BE2C (cell line): ENCODE measurements at places on chromosomes 6 and 20.

DNA sequence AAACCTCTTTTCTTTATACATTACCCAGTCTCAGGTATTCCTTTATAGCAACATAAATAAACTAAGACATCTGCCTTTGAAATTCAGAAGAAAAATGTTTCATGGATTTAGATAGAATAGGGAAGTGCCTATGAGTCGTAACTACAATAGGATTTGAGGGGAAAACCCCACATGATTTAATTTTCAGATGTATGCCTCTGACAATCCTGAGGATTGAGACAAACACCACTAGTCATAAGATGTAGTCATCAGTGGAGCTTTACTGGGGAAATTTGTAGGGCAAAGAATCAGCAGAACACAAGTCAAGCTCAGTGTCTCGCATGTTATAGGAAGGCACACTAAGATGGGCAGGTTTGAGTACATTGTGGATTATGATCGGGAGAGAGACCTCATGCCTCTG, 566.4 kb downstream of the BMP2 start:
- no peak for DNase-seq

GRCh38 chr6:38391626-38392579, 247.8 kb downstream of the BTBD9 start:
- no peak for DNase-seq

- DNase-seq: no peak
Measured at GRCh38 chr20:59157961-59158541, 5.6 kb upstream of the ZNF831 start.

GRCh38 chr6:162485464-162485863, 242.1 kb downstream of the PRKN start:
- peak; percentile 31 for DNase-seq

DNA sequence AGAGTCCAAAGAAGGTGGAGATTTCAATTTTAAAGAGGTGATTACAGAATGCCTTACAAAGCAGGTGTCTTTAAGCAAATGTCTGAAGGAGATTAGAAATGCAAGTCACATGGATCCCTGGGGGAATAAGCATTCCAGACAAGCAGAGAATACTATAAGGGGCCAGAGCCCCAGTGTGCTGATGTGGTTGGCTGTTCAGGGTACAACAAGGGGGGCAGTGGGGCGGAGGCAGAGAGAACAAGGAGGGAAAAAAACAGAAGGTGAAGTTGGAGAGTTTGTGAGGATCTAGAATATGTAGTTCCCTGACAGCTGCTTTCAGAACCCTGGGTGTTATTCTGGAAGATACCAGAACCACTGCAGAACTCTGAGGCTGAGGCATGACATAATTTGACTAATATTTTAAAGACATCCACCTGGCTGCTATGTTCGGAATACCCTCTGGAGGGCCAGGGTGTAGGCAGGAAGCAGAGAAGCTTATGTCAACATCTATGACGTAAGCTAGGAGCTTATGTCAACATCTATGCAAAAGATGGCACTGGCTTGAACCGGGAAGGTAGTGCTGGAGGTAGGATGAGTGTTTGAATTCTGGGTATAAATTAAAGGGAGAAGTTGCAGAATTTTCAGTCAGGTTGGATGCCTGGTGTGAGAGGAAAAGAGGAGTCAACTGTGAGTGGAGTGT, 276.3 kb upstream of the AGPAT4 start:
- DNase-seq: no peak

DNA sequence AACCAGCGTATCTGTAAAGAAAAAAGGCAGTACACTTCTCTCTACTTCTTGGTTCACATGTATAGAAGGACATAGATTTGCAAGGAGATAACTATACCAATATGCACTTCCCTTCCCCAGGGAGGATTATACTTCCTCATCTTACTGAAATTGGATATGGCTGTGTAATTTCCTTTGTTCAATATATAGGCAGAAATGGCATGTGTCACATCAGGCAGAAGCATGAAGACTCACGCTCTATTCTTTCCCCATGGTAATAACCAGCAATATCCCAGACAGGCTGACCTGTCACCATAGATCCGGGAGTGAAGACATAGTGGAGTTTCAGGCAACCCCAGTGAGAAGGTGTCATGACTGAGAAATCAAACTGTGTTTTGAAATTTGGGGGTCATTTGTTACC, 518.3 kb downstream of the KIF16B start:
- DNase-seq: no peak

DNA sequence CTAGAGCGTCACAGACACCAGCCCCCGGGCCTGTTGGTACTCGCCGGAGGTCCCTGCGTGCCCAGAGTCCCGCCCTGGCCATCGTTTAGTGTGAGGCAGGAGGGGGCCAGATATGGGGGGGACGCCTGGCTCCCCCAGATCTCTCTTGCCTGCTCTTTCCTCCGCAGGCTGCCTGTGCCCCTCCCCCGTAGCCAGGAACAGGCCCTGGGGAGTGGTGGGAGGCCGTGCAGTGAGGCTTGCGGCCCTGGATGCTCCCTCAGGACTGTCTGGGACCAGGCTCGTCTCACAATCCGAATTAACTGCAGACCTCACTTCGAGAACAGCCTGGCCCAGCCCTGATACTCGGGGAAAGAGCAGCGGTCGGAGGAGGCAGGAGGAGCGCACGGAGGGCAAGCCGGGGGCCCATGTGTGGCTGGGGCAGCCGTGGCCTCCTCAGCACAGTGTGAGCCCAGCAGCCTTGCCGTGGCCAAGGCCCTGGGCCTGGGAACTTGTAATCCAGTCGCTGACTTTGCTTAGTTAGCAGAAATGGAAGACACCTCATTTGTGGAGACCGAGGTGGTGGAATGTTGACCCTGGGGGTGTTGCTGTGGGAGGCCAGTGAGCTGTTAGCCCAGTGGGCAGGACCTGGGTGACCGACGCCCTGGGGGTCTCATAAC, 28.7 kb downstream of the FRMD1 start:
- DNase-seq: no peak

DNA sequence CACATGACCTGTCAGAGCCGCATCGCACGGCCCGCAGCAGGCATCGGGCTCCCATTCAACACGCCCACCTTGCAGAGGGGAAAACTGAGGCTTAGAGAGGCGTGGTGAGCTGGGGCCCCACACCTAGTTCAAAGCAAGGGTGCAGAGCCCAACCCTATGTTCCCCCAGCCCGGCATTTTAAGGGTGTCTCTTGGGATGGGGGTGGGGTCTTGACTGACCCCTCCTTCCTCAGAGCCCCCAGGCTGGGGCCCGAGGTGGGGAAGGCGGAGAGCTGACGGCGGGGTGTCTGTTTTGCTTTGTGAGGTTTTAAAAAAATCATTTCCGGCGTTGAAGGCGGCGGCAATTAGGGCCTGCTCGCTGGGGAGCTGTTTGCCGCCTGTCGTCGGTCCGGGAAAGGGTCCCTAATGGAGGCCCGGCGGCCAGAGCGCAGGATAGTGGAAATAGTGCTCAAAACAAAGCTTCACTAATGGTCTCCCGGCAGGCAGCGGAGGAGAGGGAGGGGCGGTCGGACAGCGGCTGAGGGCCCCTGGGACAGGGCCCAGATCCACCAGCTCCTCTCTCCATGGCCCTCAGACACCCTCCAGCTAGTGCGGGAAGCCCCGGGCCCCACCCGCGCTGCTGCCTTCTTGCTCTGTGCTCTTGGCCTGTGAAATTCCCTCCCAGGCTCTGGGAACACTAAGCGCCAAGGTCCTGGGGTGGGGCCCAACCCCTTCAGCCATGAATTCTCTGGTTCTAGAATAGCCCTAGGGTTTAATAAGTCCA, 11.9 kb downstream of the VSTM2L start:
- DNase-seq: peak; percentile 74

DNA sequence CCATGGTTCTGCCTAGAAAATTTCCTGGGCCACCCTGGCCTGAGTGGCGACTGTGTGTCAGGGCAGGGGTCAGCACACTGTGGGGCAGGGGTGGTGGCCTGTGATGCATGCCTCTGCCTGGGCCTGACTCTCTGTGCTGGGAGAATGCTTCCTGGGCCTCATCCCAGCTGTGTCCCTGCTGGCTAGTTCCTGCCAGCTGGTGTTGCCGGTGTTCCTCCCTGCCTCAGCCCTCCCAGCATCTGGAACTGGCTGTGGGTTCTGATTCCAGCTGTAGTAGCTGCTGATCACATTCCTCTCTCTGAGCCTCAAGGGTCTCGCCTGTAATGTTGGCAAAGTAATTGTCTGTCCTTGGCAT, 101.5 kb downstream of the SYCP2 start:
- no peak for DNase-seq

GRCh38 chr20:35616465-35617396, 1.1 kb downstream of the SPAG4 start:
- peak; percentile 93 for DNase-seq

GRCh38 chr6:148419430-148419829, 76.8 kb downstream of the SASH1 start:
- DNase-seq: no peak

- no peak for DNase-seq
Measured at GRCh38 chr20:14544688-14545087, 207.3 kb upstream of the FLRT3 start.

- no peak for DNase-seq
Measured at GRCh38 chr6:5191222-5191621, 69.5 kb downstream of the LYRM4 start.

GRCh38 chr6:4801491-4802110, 25.4 kb downstream of the CDYL start:
- no peak for DNase-seq

- no peak for DNase-seq
Measured at GRCh38 chr6:118306392-118307238, 241.5 kb upstream of the PLN start.

GRCh38 chr6:21496706-21497105, 96.8 kb upstream of the SOX4 start:
- no peak for DNase-seq

DNA sequence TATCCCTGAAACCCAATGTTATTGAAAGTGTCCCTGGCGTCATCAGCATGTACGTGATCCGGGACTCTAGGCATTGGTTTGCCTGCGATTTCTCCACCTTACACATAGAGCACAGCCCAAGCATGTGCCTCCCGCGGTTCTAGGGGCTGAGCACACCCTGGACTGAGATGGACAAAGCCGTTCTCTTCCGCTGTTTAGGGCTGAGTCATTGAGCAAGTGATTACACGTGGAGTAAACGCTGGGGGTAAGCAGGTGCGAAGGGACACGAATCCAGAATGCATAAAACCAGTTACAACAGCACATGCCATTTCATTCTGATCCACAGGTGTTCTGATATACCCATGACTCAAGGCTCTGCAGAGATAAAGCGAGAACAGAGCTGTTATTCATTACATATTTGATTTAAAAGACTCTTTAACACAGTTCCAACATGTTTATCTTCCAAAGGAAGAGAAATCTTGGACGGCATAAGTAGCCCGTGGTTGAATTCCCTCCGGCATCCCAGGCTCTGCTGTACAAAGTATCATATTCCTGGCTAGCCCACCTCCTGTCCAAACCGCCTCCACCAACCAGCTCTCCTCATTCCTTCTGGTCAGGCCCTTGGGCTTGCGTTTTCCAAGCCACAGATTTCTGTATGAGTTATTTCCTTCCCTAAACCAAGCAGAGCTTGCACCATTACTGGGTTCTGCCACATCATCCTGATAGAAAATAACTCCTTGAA, 36.1 kb upstream of the THBS2 start:
- DNase-seq: no peak

GRCh38 chr6:90574610-90575009, 12.3 kb downstream of the MAP3K7 start:
- no peak for DNase-seq

DNA sequence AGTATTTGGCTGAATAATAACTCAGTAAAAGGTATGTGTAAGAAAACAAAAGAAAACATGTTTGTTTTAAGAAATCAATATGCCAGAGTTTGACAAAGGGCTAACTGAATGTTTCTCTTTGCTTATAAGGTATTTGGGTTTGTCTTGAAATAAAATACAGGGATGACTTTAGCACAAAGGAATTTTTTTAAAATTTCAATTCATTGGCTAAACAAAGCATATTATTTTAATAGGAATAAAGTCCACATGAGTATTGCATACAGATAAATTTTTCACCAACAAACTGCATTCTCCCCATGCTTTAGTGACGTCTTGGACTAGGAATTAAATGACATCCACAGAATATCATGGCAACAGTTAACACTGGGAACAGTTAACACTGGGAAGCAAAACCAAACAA, 480.0 kb upstream of the JAG1 start:
- no peak for DNase-seq
